ENCODE measurements at places on chromosomes 4 and X.
A peak's percentile ranks its signal among the peaks of the same experiment; 100 is the strongest.

- DNase-seq: peak; percentile 89
These were observed 5.6 kb downstream of the FLNA start for GRCh38 chrX:154368630-154369448.

GRCh38 chr4:123235431-123235830, 161.2 kb upstream of the SPRY1 start:
- DNase-seq: no peak

- no peak for DNase-seq
These were observed 43.0 kb downstream of the AMELX start for GRCh38 chrX:11336201-11336600.

DNA sequence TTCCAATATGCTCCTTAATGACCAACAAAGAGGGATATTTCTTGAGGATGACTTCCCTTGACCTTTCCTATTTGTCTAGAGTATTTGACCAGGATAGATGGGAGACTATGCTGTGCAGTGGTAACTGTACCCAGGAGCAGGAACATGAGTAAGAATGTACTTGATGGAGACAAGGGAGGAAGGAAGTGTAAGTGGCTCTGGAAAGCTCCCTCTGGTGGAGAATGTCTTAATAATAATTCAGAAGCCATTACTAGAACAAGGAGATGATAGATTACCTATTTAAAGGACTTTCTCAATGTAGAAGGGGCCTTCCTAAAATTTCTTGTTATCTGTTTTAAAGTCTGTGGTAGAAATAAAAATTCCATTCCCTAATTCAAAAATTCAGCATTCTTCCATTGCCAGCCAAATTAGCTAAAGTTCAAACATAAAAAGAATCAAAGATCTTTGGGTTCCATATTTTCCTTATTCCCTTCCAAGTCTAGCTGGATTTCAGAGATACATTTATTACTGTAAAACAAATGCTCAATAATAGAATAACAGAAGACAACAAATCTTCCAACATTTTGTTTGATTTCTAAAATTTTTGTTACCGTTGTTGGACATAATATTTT, 83.8 kb downstream of the GRID2 start:
- DNase-seq: no peak

DNA sequence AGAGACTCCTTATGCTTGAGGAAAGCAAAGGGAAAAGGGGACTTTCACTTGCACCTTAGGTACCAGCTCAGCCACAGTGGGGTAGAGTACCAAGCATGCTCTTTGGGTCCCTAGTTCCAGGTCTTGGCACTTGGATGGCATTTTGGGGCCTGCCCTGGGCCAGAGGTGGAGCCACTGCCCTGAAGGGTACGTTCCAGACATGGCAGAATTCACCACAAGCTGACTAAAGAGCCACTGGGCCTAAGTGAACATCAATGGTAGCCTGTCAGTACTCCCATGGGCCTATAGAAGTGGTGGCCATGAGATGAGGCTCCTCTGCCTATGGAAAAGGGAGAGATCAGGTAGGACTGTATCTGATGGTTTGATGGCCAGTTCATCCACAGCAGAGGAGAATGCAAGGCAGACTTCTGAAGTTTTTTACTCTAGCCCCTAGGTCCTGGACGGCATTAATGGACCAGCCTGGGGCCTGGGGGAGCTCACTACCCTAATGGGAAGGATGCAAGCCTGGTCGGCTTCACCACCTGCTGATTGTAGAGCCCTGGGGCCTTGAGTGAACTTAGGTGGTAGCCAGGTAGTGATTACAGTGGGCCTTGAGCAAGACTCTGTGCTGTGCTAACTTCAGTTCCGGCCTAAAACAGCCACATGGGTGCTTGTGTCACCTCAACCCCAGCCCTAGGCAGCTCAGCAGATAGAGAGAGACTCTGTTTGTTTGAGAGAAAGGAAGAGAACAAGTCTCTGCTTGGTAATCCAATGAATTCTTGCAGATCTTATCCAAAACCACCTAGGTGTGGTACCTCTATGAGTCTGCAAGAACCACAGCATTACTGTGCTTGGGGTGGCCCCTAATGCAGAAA, 19.8 kb upstream of the HSFX4 start:
- DNase-seq: no peak

GRCh38 chr4:8831221-8832112, 40.2 kb downstream of the HMX1 start:
- DNase-seq: no peak

GRCh38 chr4:65893271-65893670, 223.0 kb upstream of the EPHA5 start:
- DNase-seq: no peak

DNA sequence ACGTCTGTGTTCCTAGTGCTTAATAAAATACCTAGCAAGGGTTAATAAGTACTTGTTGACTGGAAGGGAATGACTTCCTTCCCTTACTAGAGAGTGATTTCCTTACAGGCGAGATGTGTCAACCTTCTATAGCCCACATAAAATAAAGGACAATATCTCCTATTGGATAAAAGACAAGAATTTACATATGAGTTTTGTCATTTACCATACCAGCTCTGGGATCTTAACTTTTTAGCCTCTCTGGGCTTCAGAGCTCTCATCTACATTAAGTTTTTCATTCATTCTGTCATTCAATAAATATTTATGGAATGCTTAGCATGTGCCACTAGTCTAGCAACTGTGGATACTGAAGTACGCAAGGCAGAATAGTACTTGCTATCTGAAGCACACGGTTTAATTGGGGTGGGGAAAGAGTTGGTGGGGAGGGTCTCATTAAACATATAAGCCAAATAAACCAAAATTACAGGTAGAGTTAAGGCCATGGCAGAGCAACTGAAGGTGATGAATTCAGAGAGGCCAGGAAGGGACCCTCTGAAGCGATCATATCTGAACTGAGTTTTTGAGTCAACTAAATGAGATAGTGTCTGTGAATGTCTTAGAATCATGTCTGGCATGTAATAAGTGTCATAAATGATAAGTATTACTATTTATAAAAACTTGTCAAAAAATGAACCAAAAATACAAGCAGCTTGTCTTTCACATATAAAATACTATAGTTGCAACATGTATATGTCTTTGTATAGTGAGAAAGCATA, 91.6 kb upstream of the BMP2K start:
- no peak for DNase-seq

- DNase-seq: no peak
These were observed 222.2 kb upstream of the DKK2 start for GRCh38 chr4:107258359-107258758.

DNA sequence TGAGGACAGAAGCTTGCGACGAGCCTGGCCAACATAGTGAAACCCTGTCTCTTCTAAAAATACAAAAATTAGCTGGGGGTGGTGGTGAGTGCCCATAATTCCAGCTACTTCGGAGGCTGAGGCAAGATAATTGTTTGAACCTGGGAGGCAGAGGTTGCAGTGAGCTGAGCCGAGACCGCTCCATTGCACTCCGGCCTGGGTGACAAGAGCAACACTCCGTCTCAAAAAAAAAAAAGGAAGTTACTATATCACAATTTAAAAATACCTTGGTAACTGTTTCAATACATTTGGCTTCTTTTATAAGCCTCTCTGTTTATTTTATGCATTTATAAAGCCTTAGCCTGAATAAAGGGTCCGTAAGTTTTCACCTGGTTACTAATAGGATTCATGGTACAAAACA, 46.6 kb upstream of the CHRNA9 start:
- no peak for DNase-seq

GRCh38 chr4:21181716-21182115, 481.5 kb downstream of the PACRGL start:
- no peak for DNase-seq

DNA sequence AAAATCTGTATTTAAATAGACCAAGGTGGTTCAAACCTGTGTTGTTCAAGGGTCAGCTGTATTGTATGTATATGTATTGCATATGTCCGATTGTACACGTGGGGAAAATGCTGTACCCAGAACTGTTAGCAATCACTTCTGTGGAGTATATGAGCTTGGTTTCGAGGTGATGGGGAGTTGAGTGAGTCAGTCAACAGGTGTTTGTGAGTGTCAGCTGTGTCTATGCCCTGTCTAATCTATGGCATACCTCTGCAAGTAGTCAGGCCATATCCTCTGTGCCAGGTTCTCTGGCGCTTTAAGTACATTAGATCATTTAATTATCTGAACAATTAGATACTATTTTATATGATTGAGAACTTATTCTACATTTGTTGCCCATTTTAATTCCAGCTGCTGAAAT, 7.4 kb downstream of the ZRSR2 start:
- DNase-seq: no peak

Data from left cardiac atrium (tissue), 4 donors.